ENCODE measurements at places on chromosomes 12 and 14. TPM values are rescaled to one million over a fixed set of nuclear protein-coding genes. Genes with fewer than 3 reads are reported as not detected.

DNA sequence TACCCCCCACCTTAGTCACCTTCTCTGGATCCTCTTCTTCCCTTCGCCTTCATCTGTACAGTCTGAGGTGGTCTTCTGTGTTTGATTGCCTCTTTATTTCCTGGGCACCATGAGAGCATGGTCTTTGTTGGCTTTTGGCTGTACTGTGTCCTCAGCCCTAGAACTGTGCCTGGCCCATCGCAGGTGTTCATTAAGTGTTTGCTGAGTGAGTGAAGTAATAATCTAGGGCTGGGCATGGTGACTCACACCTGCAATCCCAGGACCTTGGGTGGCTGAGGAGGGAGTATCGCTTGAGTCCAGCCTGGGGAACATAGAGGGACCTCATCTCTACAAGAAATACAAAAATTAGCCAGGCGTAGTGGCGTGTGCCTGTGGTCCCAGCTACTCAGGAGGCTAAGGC, 13.9 kb downstream of the ALDH2 start:
- DNase-seq, result no peak

MBIP gene
- 18.4 TPM for total RNA-seq

SDS gene
- not detected for total RNA-seq

- DNase-seq, result peak; percentile 90
Measured at GRCh38 chr12:30795410-30796312, 40.9 kb upstream of the CAPRIN2 start.

GRCh38 chr14:69398818-69399210, 322 bp downstream of the SLC39A9 start:
- DNase-seq, result no peak

TEX52 gene
- total RNA-seq, result not detected

GRCh38 chr14:99809360-99809759, 16.1 kb downstream of the EML1 start:
- DNase-seq, result peak; percentile 48

DNA sequence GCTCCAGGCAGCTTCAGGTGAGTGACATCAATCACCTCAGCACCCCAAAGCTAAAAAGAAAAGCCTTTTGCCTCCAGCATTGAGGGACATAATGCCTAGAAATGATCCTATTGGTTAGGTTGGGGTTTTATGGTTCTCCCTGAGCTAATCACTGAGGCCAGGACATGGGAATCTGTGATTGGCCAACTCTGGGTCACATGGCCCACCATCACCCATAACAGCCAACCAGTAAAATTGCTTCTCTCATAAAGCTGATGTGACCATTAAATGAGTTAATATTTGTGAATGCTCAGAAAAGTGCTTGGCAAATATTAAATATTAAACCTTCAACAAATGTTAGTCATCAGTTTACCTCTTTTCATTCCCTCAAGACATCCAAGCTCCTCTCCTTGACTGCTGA, 60.2 kb downstream of the TBX3 start:
- DNase-seq, result no peak

- no peak for DNase-seq
Measured at GRCh38 chr12:25376985-25377384, 126.3 kb upstream of the KRAS start.

GRCh38 chr12:11861155-11861863, 209.4 kb upstream of the BCL2L14 start:
- no peak for DNase-seq

DNA sequence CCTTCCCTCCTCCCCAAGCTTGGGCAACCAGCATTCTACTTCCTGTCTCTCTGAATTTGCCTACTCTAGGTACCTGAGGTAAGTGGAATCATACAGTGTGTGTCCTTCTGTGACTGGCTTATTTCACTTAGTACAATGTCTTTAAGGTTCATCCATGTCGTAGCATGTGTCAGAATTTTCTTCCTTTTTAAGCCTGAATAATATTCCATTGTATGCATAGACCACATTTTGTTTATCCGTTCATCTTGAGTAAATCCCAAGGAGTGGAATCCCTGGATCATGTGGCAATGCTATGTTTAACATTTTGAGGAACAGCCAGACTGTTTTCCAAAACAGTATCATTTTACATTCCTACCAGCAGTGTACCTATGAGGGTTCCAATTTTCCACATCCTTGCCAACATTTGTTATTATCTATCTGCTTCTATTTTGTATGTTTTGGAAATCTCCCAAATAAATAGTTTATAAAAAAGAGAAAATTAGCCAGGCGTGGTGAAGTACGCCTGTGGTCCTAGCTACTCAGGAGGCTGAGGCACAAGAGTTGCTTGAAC, 12.4 kb downstream of the HSP90AA1 start:
- no peak for DNase-seq

GRCh38 chr14:59337141-59337611, 128.0 kb downstream of the GPR135 start:
- peak; percentile 91 for DNase-seq

DDX47 gene
- total RNA-seq, result 59.8 TPM

- DNase-seq, result no peak
Measured at GRCh38 chr12:58919231-58920101, 838 bp downstream of the LRIG3 start.

GRCh38 chr12:69410571-69410970, 51.0 kb downstream of the YEATS4 start:
- no peak for DNase-seq

GRCh38 chr14:61513986-61514830, 181.1 kb upstream of the HIF1A start:
- DNase-seq, result no peak

GRCh38 chr12:56987011-56987410, 19.3 kb downstream of the ZBTB39 start:
- DNase-seq, result peak; percentile 54

GRCh38 chr12:32688786-32689185, 9.7 kb downstream of the DNM1L start:
- no peak for DNase-seq

DNA sequence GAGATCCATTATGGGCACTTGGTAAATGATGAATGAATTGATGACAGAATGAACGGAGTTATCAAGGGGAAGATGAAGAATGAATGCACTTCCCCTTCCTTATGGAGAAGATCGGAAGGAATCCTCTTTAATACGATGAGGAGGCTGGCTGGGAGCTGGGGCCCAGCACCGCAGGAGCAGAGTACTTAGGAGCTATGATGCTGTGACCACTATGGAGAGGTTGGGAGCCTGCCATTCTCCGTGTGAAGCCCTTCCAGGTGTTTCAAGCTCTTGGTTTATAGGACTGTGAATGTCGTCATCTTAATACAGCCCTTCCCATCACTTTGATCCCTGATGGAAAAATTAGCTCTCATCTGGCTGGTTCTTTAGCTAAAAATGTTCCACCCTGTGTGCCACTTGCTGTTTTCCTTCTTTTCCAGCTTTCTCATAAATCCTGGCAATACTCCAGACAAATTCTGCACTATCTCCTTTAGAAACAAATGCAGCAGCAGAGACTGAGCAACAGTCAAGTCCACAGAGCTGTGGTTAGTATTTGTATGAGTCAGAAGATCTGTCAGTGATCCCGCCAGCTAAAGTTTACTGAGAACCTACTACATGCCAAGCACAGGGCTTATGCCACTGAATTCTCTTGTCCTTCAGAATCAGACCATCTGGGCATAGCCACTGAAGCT, 263.1 kb upstream of the CRY1 start:
- no peak for DNase-seq

GRCh38 chr14:61661471-61662400, 33.6 kb upstream of the HIF1A start:
- no peak for DNase-seq
